ENCODE measurements at places on chromosomes 1 and 21.

- DNase-seq, result no peak
Observed at GRCh38 chr21:41562101-41563000, 54.4 kb upstream of the TMPRSS2 start.

DNA sequence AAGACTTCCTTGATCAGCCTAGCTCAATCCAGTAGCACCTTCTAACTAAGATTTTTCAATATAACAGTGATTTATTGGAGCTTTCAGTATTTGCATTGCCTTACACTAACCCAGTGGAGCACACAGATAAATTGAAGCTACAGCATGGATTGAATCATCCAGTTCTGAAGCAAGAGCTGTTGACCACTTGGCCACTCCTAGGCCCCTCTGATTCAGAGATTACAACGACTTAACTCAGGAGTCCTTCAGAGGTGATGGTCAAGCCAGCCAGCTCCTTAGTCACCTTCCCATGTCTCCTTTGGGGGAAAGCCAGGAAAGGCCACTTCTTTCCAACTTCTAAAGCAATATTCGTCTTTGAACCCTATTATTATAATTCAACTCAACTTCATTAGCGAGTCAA is 151.8 kb downstream of the TENT5C start:
- no peak for DNase-seq

- DNase-seq, result peak; percentile 13
Observed at GRCh38 chr1:226001963-226002666, 3.0 kb upstream of the SDE2 start.

DNA sequence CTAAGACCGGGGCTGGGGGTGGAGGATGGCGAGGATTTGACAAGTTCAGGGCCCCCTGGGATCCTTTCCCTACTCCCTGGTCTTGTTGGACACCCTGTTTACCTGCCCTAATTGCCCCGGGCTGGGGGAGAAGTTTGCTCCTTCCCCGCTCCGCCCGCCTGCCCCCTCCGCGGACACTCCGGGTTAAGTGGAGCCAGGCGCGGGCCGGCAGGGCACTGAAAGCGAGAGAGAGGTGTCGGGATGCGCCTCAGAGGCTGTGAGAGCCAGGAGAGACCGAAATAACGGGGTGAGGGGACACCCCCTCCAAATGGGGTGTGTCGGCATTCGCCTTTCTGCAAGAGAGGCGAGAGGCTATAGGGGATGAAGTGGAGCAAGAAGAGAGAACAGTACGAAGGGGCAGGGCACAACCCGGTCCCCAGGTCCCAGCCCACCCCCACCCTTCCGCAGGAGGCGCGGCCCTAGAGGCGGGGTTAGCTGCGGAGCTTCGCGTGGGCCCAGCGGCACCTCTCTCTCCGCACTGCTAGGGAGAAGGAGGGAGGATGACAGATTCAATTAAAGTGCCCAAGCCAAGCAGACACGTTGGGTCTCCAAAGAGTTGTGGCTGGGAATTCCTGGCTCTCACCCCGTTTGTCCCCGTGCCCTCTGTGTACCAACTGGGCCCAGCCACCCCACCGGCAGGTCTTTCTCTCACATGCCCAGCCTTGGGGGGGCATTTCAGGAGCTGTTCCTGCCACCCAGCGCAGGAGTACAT is 3.8 kb downstream of the EFNA3 start:
- peak; percentile 19 for DNase-seq

DNA sequence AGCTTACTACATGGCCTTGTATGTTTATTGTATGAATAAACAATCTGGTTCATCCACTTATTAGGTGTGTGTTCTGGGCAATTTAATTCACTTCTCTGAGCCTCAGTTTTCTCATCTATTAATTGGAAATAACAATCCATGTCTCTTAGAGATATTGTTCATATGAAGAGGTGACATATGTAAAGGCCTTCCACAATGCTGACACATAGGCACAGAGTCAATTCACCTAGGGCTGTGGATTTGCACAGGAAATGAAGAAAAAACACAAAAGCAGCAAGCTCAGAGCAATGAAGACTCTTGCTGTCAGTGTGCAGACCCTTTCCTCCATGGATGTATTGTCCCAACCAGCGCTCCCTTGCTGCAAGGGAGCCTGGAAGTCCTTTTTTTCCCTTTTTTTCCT is 195.2 kb upstream of the CAMK1G start:
- no peak for DNase-seq

DNA sequence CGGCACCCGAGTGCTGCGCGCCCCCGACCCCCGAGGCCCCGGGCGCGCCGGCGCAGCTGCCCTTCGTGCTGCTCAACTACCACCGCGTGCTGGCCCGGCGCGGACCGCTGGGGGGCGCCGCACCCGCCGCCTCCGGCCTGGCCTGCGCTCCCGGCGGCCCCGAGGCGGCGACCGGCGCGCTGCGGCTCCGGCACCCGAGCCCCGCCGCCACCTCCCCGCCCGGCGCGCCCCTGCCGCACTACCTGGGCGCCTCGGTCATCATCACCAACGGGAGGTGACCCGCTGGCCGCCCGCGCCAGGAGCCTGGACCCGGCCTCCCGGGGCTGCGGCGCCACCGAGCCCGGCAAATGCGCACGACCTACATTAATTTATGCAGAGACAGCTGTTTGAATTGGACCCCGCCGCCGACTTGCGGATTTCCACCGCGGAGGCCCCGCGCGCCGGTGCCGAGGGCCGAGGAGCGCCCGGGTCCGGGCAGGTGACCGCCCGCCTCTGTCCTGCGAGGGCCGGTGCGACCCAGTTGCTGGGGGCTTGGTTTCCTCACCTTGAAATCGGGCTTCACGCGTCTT is 49.0 kb downstream of the SIM2 start:
- peak; percentile 51 for DNase-seq

DNA sequence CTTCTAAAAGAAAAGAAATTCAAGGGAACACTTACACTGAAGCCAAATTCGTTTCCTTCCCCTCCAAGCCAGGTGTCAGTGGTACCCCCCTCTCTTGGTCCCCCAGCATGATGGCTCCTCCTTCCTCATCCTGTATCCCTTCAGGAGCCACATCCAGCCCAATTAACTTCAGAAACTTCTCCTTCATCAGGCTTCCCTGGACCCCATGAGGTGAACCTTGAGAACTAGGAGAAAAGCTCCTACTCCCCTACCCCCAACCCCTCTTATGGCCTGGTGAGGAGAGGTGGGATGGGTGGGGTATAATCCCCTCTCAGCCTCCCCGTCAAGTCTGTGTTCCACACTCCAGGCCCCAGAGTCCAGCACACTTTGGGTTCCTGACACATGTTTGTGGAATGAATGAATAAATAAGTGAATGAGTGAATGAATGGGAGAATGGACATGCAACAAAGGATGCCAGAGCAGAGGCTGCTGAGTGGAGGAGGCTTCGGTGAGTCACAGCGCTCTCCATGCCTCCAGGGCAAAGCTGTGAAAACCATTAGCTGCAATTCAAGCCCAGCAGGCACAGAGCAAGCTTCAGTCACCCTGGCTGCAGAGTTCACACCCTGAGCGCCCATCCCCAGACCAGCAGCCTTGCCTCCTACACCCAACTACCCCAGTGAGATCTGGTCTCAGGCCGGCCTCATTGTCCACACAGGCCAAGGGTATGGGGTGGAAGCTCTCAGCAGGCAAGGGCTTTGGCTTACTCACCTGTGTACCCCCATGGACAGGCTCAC is 43.8 kb downstream of the BATF3 start:
- no peak for DNase-seq

DNA sequence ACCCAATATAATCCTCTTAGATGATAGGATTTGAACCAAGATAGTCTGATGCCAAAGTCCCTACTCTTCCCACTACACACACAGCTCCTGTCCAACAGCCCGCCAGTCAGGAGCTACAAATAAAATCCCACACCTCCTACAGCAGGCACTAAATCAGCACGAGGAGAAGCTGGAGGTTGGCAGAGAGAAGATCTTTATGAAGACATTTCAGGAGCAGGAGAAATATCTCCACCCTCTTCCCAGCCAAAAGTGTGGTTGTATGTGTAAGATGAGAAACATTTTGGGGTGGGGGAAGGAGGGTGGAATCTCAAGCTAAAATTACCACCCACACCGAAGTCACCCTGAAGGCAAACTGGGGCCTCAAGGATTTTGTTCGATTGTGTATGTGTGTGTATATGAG is 54.5 kb downstream of the PLXNA2 start:
- DNase-seq, result no peak
